Vagina (tissue), 2 donors: ENCODE measurements at places on chromosomes 13 and 19.

GRCh38 chr13:66926851-66927524, 303.1 kb downstream of the PCDH9 start:
- no peak for DNase-seq

- DNase-seq: no peak
Observed at GRCh38 chr19:8610936-8611300, 403 bp upstream of the ADAMTS10 start.

DNA sequence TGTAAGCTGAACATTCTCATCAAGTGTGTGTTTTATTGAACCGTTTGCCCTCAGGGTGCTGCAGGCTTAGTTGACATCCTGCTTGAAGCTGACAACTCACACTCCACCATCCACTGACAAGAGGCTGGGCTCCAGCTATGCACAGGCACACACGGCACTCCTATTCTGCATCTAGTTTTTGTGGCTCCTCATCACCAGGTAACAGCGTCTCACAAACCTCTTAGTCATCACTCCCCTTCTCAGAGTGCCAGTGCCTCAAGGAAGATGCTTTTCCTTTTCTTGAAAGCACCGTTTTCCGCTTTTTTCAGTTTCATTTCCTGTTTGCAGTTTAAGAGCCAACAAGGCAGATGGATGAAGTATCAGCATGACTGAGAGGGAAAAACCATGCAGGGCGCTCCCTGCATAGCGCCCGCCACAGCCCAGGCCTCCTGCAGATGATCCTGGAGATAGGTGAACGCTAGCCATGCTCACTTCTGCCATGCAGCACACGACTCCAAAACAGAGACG, 491.2 kb downstream of the COG6 start:
- no peak for DNase-seq

DNA sequence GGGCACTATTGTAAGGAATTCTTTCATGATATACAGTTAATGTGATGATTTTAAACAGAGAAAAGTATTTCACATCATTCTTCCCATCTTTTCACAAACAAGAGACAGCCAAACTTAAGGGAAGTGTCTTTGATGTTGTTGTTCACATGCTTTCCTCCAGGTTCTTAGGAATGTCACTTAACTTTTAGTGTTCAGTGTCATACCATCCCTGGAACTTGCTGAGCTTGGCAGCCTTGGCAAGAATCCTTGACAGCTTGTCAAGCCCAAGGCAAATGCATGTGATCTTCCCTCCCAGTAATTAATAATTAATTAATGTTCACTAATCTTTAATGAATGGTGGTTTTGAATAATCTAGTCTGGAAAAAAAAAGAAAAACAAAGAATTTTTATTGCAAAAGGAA, 727.9 kb upstream of the PRR20A start:
- no peak for DNase-seq

GRCh38 chr13:39655041-39655568, 357 bp upstream of the COG6 start:
- DNase-seq: no peak
